ENCODE measurements at places on chromosomes 1 and 21.
A peak's percentile ranks its signal among the peaks of the same experiment; 100 is the strongest.

- DNase-seq: no peak
Observed at GRCh38 chr1:21865943-21866706, 54.1 kb downstream of the LDLRAD2 start.

DNA sequence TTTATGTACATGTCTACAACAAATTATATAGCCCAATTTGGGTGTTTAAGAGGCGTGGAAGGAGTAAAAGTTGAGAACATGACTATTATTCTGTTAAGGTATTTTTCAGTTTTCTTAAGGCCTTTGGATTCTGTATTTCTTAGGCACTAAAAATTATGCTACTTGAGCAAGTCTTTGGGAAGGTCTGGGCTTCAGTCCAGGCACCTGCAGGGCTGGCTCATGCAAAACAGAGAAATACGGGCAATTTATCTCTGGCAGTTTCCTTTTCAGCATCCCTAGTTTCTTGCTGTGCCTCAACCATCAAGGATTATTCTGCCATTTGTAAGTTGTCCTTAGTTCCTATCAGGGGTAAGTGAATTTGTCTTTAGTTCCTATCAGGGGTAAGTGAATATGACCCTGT, 358.8 kb upstream of the B3GALT2 start:
- DNase-seq: no peak

- no peak for DNase-seq
Observed at GRCh38 chr1:23274134-23274505, 56.8 kb upstream of the HTR1D start.

GRCh38 chr1:204321665-204322064, 38.1 kb downstream of the PLEKHA6 start:
- DNase-seq: no peak

- no peak for DNase-seq
Observed at GRCh38 chr1:164864161-164864560, 305.2 kb downstream of the PBX1 start.

DNA sequence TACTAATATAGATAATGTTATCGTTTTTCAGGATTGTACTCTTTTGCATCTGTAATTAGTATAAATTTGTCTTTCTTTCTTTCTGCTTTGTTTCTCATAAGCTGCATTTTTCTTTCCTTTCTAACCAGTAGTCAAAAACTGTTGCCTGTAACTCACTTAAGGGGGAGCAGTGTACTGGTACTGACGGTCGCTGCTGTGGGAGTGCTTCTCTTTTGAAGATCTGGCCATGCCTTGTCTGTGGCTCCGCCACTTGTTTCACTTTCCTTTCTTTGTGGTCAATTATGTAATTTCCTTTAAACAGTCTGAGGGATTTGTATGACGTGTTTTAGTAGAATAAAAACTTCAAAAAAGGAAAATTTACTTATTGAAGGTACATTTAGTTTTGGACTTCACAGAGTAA, 37.0 kb downstream of the MIA3 start:
- DNase-seq: peak; percentile 39

DNA sequence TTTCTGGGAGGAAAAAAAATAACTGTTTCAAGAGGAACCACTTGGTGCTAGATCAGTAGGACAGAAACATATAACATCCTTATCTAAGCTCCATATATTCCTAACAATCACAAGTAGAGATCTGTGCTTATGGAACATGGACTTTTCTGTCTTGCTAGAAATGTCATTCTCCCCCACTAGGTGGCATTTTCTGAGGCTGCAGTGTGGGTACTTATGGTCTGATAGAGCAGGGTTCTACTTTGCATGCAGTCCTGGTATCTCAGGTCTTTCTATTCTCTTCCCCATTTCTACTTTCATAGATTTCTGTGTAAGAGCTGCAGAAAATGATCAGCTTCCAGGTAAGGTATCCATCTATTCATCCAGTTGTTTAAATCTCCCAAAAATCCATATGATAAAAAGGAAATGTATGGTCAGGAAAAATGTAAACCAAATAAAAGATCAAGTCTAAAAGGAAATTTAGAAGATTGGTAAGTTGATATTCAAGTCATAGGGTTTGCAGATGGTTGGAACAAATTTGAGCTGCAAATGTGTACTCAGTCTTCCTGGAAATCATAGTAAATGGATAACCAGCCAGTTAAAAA, 1.5 kb downstream of the ZNF684 start:
- DNase-seq: no peak

- peak; percentile 52 for DNase-seq
Observed at GRCh38 chr1:230917284-230918135, 49.2 kb upstream of the C1orf198 start.
